ENCODE measurements at places on chromosomes 1 and 21.

- no peak for DNase-seq
Measured at GRCh38 chr1:91137173-91137852, 115.5 kb upstream of the ZNF644 start.

DNA sequence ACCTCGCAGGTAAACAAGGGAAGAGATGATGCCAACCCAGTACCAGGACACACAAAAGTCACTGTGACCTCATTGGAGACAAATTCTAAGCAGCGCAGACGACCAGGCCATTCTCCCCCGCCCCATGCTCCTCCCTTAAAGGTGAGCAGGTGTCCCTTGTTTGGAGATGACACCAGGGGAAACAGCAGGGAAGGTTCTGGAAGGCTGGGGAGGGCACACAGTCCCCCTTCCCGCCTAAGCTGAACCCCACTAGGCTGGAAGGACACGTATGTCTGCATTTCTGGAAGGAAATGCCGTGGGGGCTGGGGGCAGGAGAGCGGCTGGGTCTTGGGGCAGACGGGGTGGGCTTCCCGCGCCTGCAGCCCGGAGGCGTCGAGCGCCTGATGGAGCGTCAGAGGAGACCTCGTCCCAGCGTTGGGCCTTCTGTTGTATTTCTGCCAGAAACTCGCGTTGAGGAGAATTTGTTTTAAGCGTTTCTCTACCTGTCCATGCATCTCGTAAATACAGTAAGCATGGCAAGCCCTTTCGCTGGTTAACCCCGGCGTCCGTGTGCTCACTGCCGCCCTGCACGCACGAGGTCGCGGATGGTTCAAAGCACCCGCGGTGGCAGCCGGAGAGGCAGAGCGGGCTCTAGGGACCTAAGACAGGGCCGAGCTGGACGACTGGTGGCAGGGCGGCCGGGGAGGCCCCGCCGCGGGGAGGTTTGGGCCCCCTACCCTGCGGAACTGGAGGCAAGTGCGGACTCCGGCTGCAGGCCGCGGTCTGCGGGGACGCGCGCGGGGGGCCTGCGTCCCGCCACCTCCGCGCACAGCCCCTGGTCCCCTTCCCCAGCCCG lies 1.2 kb upstream of the LHX4 start:
- DNase-seq: no peak

DNA sequence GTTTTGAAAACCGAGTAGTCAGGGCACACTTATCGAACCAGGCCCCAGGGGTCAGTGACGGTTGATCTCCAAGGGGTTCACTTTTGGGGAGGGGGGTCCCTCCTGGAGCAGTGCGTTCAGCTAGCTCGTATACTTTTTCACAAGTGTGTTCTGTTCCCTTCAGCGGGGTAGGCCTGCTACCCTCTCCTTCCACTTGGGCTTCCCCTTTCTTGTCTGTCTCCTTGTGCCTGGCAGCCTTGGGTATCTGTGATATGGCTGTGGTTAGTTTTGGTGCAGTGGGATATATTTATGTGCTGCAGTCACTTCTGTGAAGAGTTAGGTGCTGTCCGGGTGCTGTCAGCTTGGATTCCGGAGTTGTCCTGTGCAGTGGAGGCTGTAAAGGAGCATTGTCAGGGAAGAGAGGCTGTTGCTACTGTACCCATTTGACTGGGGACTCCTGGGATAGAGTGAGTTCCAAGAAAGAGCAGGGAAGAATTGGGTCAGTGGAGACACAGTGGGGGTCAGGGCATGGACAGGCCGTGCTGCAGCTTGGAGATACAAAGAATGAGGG lies 29.7 kb downstream of the ADARB1 start:
- no peak for DNase-seq

GRCh38 chr1:99992044-99992722 lies 22.4 kb downstream of the SLC35A3 start:
- no peak for DNase-seq

DNA sequence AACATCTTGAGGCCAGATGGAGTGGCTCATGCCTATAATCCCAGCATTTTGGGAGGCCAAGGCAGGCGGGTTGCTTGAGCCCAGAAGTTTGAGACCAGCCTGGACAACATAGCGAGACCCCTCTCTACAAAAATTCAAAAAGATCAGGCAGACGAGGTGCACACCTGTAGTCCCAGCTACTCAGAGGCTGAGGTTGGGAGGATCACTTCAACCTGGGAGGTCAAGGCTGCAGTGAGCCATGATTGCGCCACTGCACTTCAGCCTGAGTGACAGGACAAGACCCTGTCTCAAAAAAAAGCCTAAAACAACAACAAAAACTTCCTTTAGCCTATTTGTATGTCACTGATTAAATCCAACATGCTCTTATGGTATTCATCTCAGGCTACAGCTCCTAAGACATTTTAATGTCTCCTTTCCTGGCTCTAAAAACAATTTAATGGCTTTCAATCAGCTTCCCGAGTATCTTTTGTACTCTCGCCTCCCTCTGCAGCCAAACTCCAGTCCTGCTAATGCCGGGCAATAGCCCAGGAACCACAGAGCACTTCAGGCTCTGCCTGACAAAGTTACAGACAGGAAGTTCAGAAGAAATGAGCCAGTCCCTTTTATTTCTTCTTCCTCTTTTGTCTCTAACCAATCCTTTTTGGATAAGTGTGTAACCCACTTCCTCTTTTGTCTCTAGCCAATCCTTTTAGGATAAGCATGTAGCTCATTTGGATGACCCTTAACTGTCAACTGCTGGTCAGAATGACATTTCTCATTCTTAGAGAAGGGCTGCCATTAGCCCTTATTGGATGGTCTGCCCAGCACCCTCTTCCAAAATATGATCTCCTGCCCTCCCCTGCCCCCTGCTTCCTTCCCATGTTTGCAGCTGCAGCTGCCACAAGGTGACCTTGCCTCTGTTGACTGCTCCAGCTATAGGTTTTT lies 6.6 kb upstream of the DOP1B start:
- DNase-seq: no peak

All from right renal pelvis (tissue), 4 donors.